Stimulated activated CD8-positive, alpha-beta memory T cell treated with anti-CD3 and anti-CD28 coated beads, Interleukin-15, amount 100 ng/mL, for 1 hour (primary cell): ENCODE measurements at places on chromosomes 4 and X.

GRCh38 chrX:71096760-71097032 lies 1.0 kb downstream of the FOXO4 start:
- no peak for DNase-seq

GRCh38 chrX:124086411-124086810 lies 124.9 kb downstream of the STAG2 start:
- DNase-seq: peak; percentile 1

DNA sequence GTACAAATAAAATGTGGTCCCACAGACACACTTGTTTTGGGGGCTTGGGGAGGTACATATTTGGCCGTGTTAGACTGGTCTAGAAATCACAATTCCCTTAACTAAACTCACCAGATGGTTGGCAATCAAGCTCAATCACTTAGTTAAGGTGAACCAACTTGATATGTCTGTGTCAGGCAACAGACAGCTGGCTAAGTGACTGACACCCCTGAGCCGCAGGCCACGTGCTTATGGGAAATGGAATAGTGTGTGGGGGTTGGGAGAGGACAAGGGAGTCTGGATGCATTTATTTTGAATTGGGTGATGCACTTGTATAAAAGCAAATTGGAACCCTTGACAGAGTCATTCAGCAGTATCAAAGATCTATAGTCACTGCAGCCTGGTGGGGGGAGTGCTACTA lies 209.0 kb downstream of the HS6ST2 start:
- no peak for DNase-seq

- DNase-seq: no peak
These were observed 12.2 kb upstream of the RBPJ start for GRCh38 chr4:26308568-26308967.

DNA sequence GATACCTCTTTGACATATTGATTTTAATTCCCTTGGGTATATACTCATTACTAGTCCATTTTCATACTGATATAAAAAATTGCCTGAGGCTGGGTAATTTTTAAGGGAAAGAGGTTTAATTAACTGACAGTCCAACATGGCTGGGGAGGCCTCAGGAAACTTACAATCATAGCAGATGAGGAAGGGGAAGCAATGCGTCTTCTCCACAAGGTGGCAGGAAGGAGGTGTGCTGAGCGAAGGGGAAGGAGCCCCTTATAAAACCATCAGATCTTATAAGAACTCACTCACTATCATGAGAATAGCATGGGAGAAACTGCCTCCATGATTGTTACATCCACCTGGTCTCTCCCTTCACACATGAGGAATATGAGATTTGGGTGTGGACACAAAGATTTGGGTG lies 42.4 kb downstream of the MSX1 start:
- no peak for DNase-seq

- DNase-seq: no peak
These were observed 430.6 kb downstream of the BCOR start for GRCh38 chrX:39667191-39667590.

DNA sequence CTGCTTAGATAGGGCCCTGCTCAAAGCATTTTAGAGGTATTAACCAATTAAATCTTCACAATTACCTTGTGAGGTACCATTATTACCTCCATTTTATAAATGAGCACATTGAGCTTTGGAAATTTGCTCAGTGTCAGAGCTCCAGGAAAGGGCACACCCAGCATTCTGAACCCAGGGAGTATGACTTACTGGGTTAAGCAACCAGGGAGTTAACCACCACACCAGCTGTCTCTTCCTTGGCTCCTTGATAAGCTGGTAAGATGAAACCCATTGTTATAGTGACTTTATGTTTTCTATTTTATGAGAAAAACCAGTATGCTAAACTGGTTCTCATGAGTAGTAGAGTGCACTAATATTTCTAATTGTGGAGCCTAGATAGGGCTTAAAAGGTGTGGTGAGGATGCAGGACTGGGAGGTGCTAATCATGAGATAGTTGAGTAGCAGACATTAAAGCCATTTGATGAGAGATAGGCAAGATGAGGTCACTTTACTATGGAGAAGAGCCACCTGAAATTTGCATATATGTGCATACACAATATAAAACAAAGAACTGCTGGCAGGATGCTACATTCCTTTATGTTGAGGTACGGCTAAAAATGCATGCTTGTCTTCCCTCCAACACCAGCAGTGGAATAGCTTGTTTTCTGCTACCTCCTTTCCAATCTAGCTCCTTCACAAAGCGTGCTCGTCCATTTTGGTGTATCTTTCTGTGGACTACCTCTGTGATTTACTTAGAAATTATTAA lies 556.1 kb downstream of the SPRY1 start:
- DNase-seq: no peak

DNA sequence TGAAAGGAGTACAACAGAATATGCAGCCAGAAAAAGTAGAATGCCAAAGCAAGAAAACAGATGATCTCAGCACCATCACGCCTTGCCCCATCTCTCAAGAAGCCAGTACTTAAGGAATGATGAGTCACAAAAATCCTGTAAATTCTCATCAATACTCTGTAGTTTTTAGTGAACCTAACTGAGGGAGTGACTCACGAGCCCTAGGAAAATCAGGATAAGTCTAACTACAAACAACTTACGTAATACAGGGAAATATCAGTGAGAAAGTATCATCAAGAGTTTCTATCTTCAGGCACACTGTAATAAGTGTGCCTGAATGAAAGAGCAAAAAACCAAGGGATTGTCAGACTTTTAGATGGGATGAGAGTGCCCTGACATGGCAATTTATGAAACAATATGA lies 644.4 kb downstream of the STPG2 start:
- DNase-seq: no peak

DNA sequence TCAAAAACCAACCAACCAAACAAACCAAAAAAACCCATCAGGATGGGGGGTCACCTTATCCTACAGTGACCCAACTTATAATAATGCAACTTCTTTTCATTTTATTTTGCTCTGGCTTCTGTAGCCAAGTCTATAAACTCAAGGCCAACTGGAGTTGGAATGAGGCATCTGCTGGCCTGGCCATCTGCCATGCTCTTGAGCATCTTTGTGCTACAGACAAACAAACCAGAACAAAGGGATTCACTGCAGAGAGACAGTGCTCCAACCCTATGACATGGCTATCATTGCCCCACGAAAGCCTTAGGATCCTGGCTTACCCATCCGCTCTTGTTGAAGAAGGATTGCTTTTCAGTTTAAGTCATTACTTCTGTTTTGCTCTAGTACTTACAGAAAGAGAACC lies 49.2 kb upstream of the SCRG1 start:
- DNase-seq: no peak

GRCh38 chrX:19747652-19748610 lies 139.5 kb downstream of the SH3KBP1 start:
- DNase-seq: peak; percentile 48

DNA sequence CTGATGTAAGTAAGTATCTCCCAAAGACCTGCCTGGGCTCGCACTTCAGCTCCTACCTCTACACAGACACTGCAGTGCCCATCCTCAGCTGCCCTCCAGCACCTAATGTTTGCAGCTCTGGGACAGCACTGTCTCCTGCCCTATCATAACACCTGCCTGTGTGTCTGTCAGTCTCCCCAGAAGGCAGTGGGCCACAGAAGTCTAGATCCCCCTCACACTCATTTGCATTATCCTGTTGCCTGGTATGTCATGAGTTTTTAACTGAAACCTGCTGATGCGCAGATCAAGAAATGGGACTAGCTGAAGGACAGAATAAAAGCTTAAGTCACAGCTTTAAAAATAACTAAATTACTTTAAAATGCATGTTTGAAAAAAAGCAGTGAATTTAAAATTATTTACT lies 43.0 kb downstream of the LRP2BP start:
- DNase-seq: no peak

- DNase-seq: no peak
These were observed 715 bp downstream of the ZMAT1 start for GRCh38 chrX:101931136-101931487.

DNA sequence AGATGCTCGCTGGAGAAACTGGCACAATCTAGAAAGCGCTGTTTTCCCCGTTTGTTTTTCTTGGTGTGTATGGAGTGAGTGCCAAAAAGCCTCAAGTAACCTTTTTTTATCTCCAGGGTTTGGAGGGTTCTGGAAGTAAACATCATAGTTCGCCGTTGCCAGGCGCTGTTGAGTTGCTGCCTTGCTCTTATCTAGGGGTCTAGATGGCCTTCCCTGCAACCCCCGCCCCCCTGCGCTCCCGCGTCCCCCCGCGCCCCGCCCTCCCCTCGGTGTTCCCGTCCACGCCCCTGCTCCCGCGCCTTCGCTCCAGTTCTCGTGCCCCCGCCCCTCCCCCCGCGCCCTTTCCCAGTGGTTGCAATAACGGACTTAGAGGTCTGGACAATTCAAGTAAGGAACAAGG lies 555 bp upstream of the GCNA start:
- DNase-seq: no peak

DNA sequence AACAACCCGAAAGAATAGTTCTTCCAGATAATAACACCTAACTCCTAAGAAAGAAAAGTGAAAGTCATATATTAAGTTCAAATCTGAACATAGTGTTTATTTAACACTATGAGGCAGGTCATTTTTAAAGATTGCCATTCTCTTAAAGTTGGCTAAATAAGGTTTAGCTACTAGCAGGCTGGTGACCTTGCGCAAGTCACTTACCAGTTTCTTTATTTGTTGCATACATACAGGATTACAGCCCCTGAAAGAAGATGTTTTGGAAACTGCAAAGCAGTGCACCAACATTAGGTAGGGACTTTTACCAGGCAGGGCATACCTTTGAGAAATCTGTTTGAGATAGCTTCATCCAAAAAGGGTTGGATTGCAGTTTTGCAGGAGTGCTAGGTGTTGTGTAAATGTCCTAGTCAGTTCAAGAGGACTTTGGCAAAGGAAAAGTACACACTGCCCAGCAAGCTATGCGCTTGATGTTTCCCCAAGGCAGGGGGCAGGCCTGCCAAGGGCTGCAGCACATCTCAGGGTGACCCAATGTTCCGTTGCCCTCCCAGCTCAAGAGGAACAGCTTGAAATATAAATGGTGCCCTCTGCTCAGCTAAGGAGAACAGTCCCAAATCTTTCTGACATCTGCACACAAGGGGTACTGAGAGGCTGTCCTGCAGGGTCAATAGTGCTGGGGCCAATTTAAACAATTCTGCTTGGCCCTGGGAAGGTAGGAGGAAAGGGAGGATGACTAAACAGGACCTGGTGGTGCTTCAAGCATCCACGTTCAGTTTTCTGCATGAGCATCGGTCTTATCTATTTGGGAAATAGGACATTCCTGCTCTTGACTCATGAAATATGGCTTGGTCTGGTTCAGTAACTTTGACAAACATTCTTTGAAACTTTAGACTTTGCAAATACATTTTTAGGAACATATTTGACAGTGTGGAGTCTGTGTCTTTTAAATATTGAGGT lies 130.8 kb downstream of the COL4A6 start:
- DNase-seq: no peak

- no peak for DNase-seq
These were observed 16.8 kb upstream of the ZCCHC13 start for GRCh38 chrX:74286950-74287740.

GRCh38 chrX:132401935-132402334 lies 86.9 kb downstream of the MBNL3 start:
- DNase-seq: no peak

GRCh38 chrX:42708222-42708621 lies 69.7 kb downstream of the PPP1R2C start:
- DNase-seq: no peak

GRCh38 chr4:57162499-57163019 lies 52.4 kb upstream of the IGFBP7 start:
- DNase-seq: no peak

- no peak for DNase-seq
These were observed 58.2 kb downstream of the ARSJ start for GRCh38 chr4:113921089-113921794.

- DNase-seq: no peak
These were observed 2649.3 kb downstream of the PCDH7 start for GRCh38 chr4:33369446-33369845.

DNA sequence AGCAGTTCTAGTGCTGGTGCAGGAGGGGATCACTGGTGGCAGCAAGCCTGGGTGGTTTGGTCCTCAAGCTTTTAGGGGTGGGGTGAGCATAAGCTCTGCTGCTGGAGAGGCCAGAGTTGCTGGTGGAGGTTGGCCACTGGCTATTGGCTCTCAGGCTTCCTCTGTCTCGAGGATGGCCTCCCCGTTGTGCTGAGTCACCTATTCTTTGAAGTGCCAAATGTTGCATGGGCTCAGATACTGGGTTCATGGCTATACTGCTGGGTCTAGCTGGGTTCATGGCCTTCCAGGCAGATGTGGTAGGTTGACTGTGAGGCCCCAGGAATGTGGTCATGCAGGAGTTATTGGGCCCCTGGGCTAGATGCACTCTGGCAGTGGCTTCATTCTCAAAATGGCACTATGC lies 466.3 kb downstream of the NAF1 start:
- DNase-seq: no peak

DNA sequence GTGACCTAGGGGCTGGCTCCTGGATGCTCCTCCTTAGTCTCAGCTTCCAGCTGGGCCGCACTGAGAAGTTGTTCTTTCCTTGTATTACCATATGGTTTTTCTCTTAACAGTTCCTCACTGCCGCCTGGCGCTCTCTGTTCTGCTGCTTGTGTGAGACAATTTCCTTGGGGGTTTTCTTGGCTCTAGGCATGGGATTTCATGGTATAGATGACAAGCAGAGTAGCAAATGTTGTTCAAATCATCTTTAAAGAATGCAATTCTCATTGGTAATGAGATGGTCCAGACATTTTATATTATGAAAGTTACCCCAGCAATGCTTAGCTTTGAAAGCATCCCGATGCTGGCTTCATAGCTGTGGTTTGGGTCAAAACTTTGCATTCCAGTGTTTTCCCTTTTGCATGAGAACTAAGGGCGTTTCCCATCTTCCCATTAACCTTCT lies 37.6 kb downstream of the SEPTIN11 start:
- no peak for DNase-seq

GRCh38 chrX:3582451-3582850 lies 131.0 kb downstream of the PRKX start:
- no peak for DNase-seq

GRCh38 chr4:77905651-77906263 lies 43.1 kb downstream of the MRPL1 start:
- no peak for DNase-seq

GRCh38 chr4:140135529-140136088 lies 18.4 kb downstream of the MAML3 start:
- DNase-seq: no peak

DNA sequence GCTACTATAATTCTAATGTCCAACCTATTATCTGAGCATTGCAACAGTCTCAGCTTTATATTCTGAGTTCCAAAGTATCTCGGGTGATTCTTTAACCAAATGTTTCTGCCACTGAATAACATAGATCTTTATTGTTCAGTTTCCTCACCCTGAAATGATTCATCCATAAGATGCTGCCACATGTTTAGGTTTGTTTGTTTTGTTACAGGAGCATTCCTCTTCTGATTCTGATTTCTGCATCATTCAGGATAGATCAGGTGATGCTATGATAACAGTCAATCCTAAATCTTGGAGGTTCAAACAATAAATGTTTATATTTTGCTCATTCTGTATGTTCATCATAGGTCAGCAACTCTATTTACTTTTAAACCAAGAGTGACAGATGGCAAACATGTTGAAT lies 927.6 kb downstream of the PCDH7 start:
- DNase-seq: no peak

DNA sequence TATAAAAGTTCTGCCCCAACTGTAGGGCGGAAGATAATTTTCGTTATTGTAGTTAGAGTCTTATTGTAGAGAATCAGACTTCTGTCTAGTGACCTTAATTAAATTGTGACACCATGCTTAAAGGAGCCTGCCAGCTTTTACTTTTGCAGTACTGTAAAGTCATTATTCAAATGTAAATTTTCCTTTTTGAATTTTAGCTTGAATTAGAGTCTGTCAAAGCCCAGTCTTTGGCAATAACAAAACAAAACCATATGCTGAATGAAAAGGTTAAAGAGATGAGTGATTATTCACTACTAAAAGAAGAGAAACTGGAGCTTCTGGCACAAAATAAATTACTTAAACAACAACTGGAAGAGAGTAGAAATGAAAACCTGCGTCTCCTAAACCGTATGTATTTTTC lies 21.8 kb downstream of the OFD1 start:
- no peak for DNase-seq
